Neural progenitor cell (in vitro differentiated cells): ENCODE measurements at places on chromosomes 6 and 20.

GRCh38 chr20:53565254-53565653 lies 28.4 kb downstream of the ZNF217 start:
- no peak for DNase-seq

DNA sequence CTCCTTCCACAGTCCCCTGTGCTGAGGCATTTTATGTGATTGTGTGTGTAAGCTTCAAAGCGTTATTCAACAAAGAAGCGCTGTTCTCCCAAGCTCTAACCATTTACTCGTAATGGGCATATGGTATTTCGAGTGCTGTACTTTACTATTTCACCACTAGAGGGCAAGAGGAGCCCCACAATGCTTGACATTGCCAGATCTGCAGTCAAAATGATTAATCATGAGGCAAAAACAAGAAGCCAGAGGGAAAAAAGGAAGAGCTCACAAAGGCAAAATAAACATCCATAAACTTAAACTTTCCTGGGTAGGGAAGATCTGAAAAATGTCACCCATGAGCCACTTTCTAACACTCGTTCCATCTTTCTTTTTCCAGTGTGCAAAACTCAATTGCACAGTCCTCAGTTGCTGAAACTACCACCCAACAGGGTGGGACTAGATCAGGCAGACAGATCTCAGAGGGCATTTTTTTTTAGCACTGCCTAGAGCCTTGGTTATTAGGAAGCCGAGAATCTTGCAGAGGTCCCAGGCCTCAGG lies 215.0 kb upstream of the PLCB4 start:
- peak; percentile 81 for DNase-seq

GRCh38 chr6:3270258-3270657 lies 11.5 kb downstream of the PSMG4 start:
- no peak for DNase-seq

DNA sequence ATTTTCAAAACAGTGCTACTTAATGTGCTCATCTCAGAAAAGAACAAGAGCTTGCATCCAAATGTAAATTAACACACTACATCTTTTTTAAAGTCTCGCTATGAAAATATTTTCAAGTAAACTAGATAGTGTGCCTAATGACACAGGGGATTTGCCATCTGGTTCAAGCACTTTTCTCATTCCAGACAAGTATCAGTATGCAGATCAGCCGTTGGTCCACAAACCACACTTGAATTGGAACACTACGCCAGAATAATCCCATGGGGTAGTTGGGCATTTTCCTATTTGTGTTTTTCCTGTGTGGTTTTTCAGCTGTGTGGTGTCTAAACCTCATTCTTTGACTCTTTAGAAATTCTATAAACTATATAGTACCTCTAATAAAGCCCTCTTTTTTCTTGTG lies 256.2 kb downstream of the EPHA7 start:
- no peak for DNase-seq

- peak; percentile 65 for DNase-seq
These were observed 519.6 kb downstream of the DOK5 start for GRCh38 chr20:54995011-54995410.

DNA sequence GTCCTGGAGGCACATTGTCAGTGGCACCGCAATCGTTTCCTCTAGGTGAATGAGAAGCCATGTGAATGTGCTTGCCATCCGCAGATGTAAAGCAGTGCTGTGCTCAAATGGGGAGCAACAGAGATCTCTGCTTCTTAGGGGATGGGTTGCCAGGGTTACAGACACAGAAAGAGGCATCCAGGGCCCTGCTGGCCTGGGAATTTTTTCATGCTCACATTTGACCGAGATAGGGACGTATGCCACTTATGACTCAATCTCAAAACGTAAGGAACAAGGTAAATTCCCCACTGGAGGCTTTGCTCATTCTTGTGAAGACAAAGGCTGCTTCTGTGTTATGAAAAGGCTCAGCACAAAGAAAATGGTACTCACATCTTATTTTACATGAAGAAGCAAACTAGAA lies 11.0 kb downstream of the C6orf118 start:
- no peak for DNase-seq

DNA sequence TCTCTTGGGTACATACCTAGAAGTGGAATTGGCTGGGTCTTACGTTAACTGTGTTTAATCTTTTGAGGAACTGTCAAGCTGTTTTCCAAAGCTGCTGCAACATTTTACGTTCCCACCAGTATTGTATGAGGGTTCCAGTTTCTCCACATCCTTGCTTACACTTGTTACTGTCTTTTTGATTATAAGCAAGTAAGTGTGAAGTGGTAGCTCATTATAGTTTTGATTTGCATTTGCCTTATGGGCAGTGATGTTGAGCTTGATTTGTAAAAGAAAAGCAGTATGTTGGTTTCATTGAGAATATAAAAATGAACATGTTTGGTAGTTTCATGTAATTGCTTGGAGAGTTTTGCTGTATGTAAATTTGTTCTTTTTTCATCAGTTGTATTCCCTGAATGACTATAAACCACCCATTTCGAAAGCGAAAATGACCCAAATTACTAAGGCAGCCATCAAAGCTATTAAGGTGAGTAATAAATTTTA lies 40.4 kb downstream of the SCAF8 start:
- DNase-seq, result no peak

GRCh38 chr6:150417899-150418826 lies 49.4 kb downstream of the IYD start:
- peak; percentile 73 for DNase-seq

GRCh38 chr6:105336986-105337385 lies 65.9 kb downstream of the PREP start:
- DNase-seq, result no peak

- no peak for DNase-seq
These were observed at the start of gene HLA-DOB for GRCh38 chr6:32816746-32817204. Gene HLA-DOB (minus strand): TSS chr6:32817002. CDS start chr6:32816951, 51 bp downstream.

DNA sequence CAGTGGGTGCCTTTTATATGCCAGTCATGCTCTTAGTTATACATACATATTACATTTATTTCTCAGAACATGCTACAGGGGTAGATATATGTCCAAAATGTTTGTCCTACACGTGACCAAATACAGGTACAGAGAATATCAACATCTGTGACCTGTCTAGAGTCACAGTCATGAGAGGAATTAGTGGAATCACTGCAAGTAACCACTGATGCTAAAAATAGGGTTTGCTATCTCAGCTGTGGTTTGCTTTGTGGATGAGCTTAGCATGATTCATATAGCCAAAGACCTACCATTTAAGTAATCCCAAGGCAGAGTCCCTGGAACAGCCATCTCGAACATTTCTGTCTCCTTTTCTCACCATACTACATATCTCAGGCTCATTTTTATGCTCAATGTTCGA lies 32.3 kb downstream of the GSTA3 start:
- DNase-seq, result no peak
